Activated CD4-positive, alpha-beta T cell treated with anti-CD3 and anti-CD28 coated beads for 36 hours (primary cell): ENCODE measurements at places on chromosomes 11 and 22. TPM values are rescaled to one million over a fixed set of nuclear protein-coding genes. Genes with fewer than 3 reads are reported as not detected.

The OR52I2 gene
- total RNA-seq, result not detected

The SRSF8 gene
- 26.5 TPM for total RNA-seq

The FGF4 gene
- not detected for total RNA-seq

The SYT8 gene
- not detected for total RNA-seq

The BARX2 gene
- total RNA-seq, result 0.89 TPM

The INSC gene
- 0.64 TPM for total RNA-seq

The BTBD18 gene
- total RNA-seq, result not detected

The DEFB131B gene
- not detected for total RNA-seq

The SCO2 gene
- 5.6 TPM for total RNA-seq

The OR4D5 gene
- total RNA-seq, result not detected
